ENCODE measurements at places on chromosomes 6 and 20. TPM values are rescaled to one million over a fixed set of nuclear protein-coding genes. Genes with fewer than 3 reads are reported as not detected.

The WFDC12 gene
- not detected for total RNA-seq

- DNase-seq = no peak
These were observed 178.7 kb downstream of the GJA10 start for GRCh38 chr6:90072935-90073464.

DNA sequence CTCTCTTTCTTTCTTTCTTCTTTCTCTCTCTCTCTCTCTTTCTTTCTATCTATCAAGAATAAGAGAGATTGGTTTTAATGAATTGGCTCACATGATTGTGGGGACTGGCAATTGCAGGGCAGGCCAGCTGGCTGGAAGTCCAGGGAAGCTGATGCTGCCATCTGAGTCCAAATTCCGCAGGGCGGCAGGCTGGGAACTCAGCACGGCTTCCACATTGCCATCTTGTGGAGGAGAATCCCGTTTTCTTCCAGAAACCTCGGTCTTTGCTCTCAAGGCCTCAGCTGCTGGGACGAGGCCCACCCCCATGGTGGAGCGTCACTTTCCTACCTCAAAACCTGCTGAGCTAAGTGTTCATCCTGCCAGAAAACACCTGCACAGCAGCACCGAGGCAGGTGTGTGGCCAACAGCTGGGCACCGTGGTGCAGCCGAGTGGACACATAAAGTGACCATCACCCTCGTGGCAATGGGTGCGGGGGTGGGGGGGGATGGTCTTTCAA lies 58.8 kb upstream of the SLCO4A1 start:
- DNase-seq = peak; percentile 16

DNA sequence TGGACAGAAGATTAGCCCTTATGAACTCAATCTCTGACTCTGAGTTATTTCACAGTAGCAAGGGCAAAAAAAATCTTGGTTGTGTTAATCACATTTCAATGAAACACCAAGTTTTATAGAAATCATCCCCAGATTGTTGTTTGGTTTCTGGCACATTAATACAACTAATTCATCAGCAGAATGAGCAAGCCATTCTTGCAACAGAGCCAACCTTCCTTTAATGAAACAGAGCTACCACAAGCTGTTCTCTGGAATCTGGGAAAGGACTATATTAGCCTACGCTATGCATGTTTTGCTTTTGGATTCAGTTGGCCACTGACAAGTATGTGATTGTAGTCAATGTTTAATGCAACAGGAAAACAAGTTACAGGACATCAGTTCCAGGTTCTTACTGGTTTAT lies 13.8 kb upstream of the POPDC3 start:
- no peak for DNase-seq

The GRM1 gene
- total RNA-seq = not detected

DNA sequence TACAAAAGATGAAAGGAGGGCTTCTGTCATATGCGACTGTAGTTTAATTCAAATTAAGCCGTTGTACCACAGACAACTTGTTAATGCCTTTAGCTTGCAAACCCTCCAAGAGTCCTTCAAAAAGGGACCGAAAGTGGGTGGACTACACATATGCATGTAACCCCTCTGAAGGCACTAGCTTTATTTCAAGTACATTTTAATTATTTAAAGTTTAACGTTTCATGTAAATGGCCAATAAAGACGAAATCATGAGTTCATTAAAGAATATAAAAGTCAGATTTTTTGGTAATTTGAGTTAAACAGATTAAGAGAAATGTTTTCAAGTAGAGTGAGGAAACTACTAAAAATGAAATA lies 12.8 kb downstream of the PRDM13 start:
- DNase-seq = no peak

The KHDC1L gene
- total RNA-seq = not detected

DNA sequence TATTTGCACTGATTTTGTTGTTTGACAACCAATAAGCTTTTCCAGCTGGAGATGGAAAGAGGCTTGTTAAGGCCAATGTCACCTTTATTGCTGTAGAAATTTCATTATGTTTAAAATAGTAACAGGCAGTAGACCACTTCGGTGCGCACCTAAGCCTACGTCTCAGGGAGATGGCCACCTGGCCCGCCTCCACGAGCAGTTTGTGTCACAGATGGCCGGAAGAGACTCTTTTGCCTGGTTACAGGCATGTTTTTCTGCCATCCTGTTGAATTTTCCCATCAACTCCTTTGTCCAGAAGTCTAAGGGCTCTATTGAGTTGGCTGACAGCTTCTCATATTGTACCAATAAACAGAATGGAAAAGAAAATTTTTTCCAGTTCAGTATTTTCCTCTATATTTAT lies 51.0 kb downstream of the SLC9A8 start:
- no peak for DNase-seq

DNA sequence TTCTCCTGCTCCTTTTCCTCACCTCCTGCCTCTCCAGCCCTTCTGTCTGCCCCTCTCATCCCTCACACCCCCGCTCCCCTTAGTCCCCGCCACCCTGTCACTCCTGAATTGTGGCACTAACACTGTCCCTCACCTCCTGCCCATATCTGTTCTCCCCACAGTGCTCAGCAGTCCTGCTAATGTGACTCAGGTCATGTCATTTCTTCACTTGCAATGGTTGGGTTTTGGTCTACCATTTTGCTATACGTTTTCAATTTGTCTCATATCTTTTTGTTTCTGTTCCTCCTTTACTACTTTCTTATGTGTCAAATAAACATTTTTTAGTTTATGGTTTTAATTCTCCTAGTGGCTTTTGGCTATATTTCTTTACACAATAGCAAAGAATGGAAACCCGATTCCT lies 1.3 kb upstream of the HLA-B start:
- DNase-seq = no peak

The ZNF322 gene
- 19.2 TPM for total RNA-seq

The SLC32A1 gene
- total RNA-seq = not detected

DNA sequence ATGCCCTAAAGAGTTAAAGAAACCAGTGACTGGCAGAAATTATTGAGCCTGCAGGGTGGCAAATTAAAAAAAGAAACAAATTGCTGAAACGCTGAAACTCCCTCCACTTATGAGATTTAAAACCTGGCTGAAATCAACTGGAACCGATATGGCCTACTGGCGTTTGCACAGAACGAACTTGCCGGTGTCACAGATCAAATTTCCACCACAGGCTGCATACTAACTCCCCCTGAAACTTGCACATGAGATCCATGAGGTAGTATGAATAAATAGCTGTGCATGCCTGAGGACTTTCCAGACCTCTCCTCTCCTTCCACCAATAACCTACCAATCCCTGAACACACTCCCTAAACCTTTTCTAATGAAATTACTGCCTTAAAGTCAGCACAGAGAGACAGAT lies 150.4 kb downstream of the RNGTT start:
- DNase-seq = no peak

GRCh38 chr6:27275025-27275956 lies 27.8 kb downstream of the PRSS16 start:
- DNase-seq = no peak

- no peak for DNase-seq
These were observed 72.5 kb downstream of the NDUFAF5 start for GRCh38 chr20:13857304-13857703.

GRCh38 chr6:158798311-158798710 lies 20.9 kb downstream of the EZR start:
- no peak for DNase-seq

The EMILIN3 gene
- 0.09 TPM for total RNA-seq

GRCh38 chr6:90086517-90086916 lies 192.2 kb downstream of the GJA10 start:
- DNase-seq = peak; percentile 45

DNA sequence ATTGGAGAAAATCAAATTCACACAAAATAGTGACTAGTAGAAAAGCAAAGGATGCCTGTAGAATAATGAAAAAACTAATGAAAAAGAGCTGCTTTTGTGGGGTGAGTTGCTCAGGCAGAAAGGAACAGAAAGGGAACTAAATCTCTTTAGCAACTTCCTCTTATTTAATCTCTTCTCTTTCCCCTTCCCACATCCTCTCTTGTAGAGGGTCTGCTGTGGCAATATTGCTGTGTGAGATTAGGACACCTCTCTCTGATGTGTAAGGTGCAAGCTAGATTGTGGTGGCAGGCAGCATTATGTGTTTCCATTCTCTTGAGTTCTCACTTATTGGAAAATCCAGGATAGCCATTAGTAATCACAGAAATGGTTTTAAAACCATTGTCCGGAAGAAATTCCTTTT lies 49.7 kb downstream of the SYNE1 start:
- DNase-seq = no peak

GRCh38 chr6:68994521-68994920 lies 359.4 kb downstream of the ADGRB3 start:
- DNase-seq = no peak

The IMPG1 gene
- total RNA-seq = not detected

- DNase-seq = no peak
These were observed 29.0 kb downstream of the CDK19 start for GRCh38 chr6:110786271-110786670.

The RAET1L gene
- total RNA-seq = not detected

DNA sequence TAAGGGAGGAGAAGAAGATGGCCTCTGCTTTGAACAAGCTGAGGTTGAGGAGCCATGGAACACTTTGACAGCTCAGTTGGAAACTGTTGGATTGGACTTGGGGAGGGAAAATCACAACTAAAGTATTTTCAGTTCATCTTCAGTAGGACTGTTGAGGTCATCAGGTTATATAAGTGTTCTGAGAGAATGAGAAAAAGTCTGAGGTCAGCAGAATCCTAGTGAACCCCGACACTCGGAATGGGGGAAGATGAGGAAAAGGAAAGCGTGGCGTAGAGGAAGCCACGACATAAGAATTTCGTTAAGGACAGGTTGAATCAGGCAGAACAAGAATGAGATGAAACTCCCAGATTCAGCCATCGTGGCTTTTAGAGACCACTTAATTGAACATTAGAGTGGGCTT lies 4.0 kb upstream of the TRAM2 start:
- DNase-seq = no peak

DNA sequence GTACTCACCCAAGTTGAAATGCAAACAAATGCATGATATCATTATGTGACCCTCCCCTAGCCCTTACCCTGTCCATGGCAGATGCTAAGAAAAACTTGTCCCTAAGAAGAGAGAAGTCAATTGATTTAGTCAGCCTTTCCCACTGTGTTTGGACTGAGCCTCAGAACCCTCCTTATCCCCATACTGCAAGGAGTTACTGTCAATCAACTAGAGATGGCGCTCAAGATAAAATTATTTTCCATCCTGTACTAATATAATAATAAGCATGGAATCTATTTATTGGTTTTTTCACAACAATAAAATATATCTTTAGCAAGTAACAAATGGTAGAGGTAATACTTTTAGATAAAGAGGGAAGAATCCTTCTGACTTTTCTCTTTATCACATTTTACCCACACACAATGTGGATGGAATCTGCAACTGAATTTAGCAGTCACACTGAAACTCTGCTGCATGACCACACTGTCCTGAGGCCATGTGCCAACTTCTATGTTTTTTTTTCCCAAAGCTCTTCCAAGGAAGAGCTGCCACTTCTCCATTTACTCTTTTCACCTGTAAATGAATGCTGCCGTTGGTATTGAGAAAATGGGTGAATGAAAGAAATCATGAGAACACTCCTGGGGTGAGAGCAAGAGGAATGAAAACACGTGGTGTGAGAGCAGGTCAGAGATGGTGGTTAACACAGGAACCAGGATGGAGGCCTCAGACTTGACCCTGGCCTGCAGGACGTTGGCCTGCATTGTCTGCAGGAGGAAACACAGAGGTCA lies 10.5 kb downstream of the NT5E start:
- DNase-seq = peak; percentile 93

- DNase-seq = no peak
These were observed 2.5 kb downstream of the SLC17A1 start for GRCh38 chr6:25829375-25829774.

DNA sequence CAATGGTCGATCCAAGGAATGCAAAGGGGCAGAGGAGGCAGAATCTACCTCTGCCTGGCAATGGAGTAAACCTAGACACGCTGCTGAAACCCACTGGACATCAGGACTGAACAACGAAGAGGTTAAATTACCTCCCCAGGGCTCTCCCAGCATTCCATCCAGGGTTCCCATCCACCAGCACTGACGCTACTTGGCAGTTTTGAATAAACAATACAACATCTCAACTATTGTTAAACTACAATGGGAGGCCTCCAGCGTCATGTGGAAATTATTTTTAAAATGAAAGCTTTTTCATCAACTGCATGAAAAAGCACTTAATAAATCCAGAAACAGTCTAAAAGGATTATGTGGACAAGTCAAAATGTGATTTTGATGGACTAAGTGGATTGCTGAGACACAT lies 96.8 kb upstream of the NHSL1 start:
- DNase-seq = peak; percentile 79

The HTR1E gene
- not detected for total RNA-seq

DNA sequence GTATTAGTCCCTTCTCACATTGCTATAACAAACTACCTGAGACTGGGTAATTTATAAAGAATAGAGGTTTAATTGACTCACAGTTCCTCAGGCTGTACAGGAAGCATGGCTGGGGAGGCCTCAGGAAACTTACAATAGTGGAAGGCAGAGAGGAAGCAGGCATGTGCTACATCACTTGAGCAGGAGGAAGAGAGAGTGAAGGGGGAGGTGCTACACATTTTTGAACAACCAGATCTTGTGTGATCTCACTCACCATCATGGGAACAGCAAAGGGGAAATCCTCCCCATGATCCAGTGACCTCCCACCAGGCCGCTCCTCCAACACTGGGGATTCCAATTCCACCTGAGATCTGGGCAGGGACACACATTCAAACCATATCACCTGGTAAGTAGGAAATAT lies 630.6 kb downstream of the QKI start:
- peak; percentile 72 for DNase-seq
